ENCODE measurements at places on chromosomes 7 and 10. TPM values are rescaled to one million over a fixed set of nuclear protein-coding genes. Genes with fewer than 3 reads are reported as not detected.

GRCh38 chr7:129270077-129270476 lies 45.2 kb downstream of the AHCYL2 start:
- H3K36me3 ChIP-seq: no peaks in the 10 kb centered on the region
- H3K27ac ChIP-seq: no peak overlapping the region
- no peaks in the 10 kb centered on the region for H3K27me3 ChIP-seq
- H3K4me1 ChIP-seq: no peaks in the 10 kb centered on the region

DNA sequence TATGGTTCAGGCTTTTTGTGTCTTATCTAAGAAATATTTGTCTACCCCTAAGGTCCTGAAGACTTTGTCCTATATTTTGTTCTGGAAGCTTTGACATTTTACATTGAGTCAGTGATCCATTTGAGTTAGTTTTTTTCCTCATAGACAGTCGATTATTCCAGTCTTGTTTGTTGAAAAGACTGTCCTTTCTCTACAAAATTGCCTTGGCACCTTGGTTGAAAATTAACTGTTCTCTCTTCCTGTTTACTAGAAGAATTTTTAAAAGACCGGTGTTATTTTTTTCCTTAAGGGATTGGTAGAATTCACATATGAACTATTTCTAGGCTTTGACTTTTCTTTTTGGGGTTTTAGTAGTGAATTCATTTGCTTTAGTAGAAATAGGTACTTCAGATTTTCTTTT lies 12.0 kb downstream of the PLEKHA1 start:
- no peak for DNase-seq
- no peaks in the 10 kb centered on the region for H3K27me3 ChIP-seq
- H3K27ac ChIP-seq: no peak overlapping the region
- no peaks in the 10 kb centered on the region for H3K4me1 ChIP-seq
- H3K4me3 ChIP-seq: no peak overlapping the region

RASA4 gene
- total RNA-seq: 13.6 TPM

NRCAM gene
- 4.7 TPM for total RNA-seq

AKR1E2 gene
- 3.4 TPM for total RNA-seq

DNA sequence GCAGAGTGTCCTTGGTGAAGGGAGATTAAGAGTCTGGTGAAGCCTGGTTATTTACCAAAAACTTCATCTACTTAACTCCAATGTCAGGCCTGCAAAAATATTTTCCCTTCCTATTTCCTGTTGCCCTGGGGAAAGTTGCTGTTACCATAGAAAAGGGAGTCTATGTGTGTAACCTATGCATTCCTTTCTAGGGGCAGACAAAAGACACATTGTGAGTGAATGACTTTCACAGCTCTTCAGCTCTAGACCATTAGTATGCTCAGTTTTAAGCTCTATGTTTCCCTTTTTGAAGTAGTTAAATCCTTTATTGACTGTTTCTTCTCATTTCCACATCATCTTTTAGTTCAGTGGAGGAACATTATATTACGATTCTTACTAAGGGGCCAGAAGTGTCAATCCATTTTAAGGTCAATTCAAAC lies 45.6 kb upstream of the SGCE start:
- H3K4me1 ChIP-seq: no peaks in the 10 kb centered on the region
- no peak overlapping the region for H3K27ac ChIP-seq
- DNase-seq: no peak
- H3K4me3 ChIP-seq: no peak overlapping the region

DNA sequence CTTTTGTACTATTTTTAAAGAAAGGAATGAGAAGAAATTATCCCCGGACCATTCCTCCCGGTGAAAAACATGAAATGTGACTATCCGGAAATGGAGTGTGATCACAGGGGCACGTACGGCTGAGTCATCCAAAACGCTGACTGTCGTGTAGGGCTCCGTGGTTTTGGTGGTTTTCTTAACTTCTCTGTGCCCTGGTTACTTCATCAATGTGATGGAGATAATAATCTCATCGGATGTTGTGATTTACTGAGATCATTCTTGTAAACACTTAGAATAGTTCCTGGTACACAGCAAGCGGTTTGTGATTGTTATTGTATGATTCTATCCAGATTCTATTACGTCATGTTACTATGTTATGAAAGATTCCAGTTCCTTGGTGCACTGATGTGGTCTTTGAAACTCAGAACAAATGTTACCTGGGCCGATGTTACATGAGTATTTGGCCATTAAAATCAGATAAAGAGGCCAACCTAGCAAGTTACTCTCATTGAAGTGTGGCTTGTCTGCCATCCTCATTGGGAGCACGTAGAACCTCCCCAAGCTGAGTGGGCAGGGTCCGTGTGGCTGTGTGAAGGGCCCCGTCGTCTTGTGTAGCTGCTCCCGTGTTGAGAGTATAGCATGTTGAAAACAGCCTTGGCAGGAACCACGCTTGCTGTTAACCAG lies 99.5 kb downstream of the CAMK1D start:
- H3K27me3 ChIP-seq: no peaks in the 10 kb centered on the region
- peak; percentile 53 for DNase-seq
- no peak overlapping the region for H3K4me3 ChIP-seq
- H3K27ac ChIP-seq: no peak overlapping the region

DNA sequence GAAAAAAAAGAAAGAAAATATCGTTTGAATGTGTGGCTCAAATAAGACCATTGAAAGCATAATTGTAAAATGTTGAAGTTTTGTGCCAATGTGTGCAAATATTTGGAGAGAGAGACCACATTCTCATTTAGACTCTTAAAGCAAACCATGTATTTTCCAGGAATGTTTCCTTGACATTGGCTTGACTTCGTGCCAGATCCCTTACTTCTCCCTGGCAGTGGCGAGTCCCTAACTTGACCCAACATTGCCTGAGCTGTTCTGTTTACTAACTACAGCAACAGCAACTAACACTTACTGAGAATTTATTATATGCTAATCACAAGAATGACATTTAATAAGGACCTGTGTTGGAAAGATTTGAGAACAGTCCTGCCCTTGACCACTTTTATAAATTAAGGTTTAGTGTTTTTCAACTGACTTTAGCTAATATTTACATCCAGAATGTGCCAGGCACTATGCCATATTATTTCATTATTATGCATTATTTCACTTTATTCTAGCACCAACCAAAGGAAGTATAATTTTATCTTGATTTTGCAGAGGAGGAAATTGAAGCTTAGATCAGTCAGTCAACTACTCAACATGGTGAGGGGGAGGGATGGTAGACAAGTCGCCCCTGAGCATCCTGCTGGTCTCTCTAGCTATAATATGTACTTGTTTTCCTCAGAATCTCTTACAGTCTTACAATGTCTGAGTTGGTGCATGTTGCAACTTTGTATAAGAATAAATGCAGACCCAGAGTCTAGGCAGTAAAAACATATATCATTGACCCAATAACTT lies 29.7 kb downstream of the ZNF467 start:
- H3K27ac ChIP-seq: no peak overlapping the region
- H3K27me3 ChIP-seq: peaks cover 16% of the 10 kb centered on the region
- H3K4me3 ChIP-seq: no peak overlapping the region
- H3K36me3 ChIP-seq: no peaks in the 10 kb centered on the region
- DNase-seq: no peak

DNA sequence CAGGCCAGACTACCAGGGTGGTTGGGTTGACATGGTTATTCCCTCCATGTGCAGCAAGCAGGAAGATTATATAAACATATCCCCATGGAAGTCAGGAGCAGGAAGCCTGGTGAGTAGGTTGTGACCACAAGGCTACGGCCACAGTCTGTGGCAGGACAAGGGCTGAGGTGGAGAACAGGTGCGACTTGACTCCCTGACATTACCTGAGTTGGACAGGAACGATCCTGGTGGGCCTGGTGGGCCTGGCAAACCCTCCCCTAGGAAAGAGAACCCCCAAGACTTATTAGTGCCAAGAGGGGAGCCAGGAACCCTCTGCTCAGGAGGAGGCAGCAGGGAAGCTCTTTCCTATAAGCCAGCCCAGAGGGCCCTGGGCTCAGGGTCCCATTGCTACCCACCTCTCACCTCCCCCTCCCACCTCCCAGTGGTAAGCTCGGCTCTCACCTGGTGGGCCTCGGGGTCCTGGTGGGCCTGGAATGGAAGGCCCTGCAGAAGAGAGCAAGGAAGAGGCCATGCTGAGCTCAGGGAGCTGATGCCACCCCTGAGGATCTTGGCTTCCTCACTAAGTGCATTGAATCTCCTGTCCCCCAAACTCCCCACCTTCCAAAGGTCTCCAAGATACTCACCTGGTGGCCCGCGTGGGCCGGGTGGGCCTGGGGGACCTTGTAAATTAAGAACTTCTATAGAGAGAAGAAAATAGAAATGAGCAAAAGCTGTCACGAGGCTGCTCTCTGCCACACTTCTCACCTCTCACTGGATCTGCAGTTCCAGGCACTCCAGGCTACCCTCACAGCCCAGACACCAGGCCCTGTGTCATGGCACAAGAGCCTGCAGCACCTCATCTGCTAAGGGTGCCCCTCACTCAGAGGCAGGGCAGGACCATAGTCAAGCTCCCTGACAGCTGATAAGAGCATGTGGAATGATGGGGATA lies 44.6 kb downstream of the COL17A1 start:
- no peaks in the 10 kb centered on the region for H3K4me1 ChIP-seq
- no peak overlapping the region for H3K4me3 ChIP-seq
- H3K27ac ChIP-seq: no peak overlapping the region

- no peaks in the 10 kb centered on the region for H3K36me3 ChIP-seq
- no peaks in the 10 kb centered on the region for H3K4me1 ChIP-seq
- peak overlapping the region; percentile 42 for H3K27ac ChIP-seq
- DNase-seq: no peak
- H3K27me3 ChIP-seq: no peaks in the 10 kb centered on the region
These were observed 6.6 kb upstream of the TPK1 start for GRCh38 chr7:144842377-144842851.

DNA sequence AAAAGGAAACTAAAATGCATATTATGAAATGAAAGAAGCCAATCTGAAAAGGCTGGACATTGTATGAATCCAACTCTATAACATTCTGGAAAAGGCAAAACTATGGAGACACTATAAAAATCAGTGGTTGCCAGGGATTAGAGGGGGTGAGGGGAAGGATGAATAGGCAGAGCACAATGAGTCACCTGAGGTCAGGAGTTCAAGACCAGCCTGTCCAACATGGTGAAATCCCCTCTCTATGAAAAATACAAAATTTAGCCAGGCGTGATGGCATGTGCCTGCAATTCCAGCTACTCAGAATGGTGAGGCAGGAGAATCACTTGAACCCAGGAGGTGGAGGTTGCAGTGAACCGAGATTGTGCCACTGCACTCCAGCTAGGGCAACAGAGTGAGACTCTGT lies 324.8 kb upstream of the PHYHIPL start:
- no peak for DNase-seq
- H3K27me3 ChIP-seq: no peaks in the 10 kb centered on the region
- H3K27ac ChIP-seq: no peak overlapping the region
- H3K4me1 ChIP-seq: no peaks in the 10 kb centered on the region
- no peak overlapping the region for H3K4me3 ChIP-seq
- H3K36me3 ChIP-seq: no peaks in the 10 kb centered on the region

GRCh38 chr7:35379481-35379880 lies 125.6 kb upstream of the TBX20 start:
- H3K4me1 ChIP-seq: no peaks in the 10 kb centered on the region
- H3K27me3 ChIP-seq: no peaks in the 10 kb centered on the region
- no peak for DNase-seq

GHRHR gene
- 0.42 TPM for total RNA-seq

- H3K27ac ChIP-seq: no peak overlapping the region
- H3K4me1 ChIP-seq: peaks cover 3% of the 10 kb centered on the region
- H3K27me3 ChIP-seq: no peaks in the 10 kb centered on the region
- DNase-seq: no peak
- H3K4me3 ChIP-seq: no peak overlapping the region
These were observed 49.9 kb upstream of the NANOS1 start for GRCh38 chr10:118979661-118980060.

DNA sequence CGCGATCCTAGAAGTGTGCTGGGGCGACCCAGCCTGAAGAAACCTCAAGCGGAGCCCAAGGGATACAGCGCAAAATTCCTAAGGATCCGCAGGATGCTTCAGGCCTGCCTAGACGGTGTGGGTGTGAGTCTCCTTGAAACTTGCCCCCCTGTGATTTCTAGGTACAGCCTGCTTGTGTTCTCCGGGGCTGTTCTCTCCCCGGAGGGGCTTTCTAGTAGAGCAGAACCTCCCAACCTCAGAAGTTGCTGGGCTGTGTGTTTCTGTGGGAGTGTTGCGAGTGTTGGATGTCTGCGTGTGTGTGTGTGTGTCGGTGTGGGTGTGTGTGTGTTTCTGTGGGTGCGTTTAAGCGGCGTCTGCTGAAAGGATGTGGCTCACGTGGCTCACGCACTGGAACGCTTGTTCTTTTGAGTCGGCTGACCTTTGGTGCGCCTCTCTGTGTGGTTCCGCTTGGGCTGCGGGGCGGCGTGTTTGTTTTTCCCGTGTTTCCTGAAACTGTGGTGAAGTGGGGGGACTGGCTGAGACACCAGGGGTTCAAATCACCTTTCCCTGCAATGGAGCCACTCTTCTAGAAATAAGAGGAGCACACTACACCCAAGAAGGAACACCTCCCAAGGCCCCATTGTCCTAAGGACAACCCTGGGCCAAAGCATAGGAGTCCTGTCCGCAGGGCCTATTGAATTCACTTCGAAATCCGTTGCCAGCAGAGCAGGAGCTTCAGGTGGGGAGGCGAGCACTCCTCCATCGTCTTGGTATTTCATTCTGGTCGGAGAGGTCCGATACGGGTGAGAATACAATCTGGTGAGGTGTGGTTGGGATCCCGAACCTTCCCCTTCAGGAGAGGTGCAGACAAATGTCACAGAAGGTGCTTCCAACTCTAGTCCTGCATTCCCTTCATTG lies 25.1 kb upstream of the ZNF273 start:
- H3K27ac ChIP-seq: no peak overlapping the region
- H3K27me3 ChIP-seq: peaks cover 13% of the 10 kb centered on the region
- no peak overlapping the region for H3K4me3 ChIP-seq

PIK3AP1 gene
- 8.1 TPM for total RNA-seq

- no peaks in the 10 kb centered on the region for H3K4me1 ChIP-seq
- H3K4me3 ChIP-seq: no peak overlapping the region
- H3K27me3 ChIP-seq: no peaks in the 10 kb centered on the region
- DNase-seq: no peak
These were observed 947.1 kb upstream of the MBL2 start for GRCh38 chr10:53719658-53720057.

GRCh38 chr7:101865455-101865854 lies 48.0 kb downstream of the CUX1 start:
- H3K4me3 ChIP-seq: no peak overlapping the region
- DNase-seq: no peak
- H3K27ac ChIP-seq: peak overlapping the region; percentile 46

DNA sequence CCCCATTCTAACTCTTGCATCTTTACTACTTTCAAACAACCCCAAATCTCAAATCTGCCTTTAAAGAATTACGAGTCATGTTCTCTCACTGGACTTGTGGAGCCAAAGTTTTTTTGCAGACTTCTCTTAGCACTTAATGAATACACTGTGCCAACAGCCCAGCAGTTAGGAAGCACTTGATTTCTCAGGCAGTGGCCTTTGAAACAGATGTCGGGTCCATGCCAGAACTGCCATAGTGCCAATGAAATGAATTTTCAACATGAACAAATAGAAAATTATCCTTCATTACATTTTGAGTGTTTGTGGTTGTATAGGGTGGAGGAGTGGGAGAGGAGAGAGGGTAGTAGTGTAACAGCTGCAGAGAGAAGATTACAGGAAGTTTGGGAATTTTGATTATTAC lies 5.9 kb downstream of the BORCS7 start:
- no peak overlapping the region for H3K4me3 ChIP-seq
- no peak for DNase-seq
- no peaks in the 10 kb centered on the region for H3K4me1 ChIP-seq
- peaks cover 4% of the 10 kb centered on the region for H3K36me3 ChIP-seq

HABP2 gene
- total RNA-seq: 0.19 TPM

PILRA gene
- 4.6 TPM for total RNA-seq

Data from thymus (tissue), 14 donors.